ENCODE measurements at places on chromosomes 7 and 10.

- DNase-seq = no peak
Observed at GRCh38 chr7:57199252-57199651, 67.0 kb upstream of the ZNF479 start.

- DNase-seq = no peak
Observed at GRCh38 chr7:142463401-142463850, 205.6 kb upstream of the PRSS58 start.

GRCh38 chr10:66673071-66673470, 252.8 kb upstream of the LRRTM3 start:
- DNase-seq = no peak

GRCh38 chr10:83522456-83522855, 616.9 kb upstream of the GHITM start:
- no peak for DNase-seq

DNA sequence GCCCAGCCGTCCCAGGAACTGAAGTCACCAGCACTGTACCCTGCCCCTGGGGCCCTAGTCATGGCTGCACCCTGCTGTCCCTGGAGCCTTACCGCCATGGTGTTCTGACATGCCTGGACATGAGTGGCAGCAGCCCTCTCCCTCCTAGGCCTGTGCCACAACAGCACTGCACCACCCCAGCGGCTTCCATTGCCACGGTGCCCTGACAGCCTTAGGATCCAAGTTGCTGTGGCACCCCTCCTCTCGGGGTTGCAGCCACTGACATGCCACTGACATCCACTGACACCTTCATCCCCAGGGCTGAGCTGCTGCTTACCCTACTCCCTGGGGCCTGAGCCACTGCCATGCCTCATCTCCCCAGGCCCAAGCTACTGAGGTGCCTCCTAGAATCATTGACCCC, 39.6 kb upstream of the SHH start:
- DNase-seq = no peak

- no peak for DNase-seq
Observed at GRCh38 chr7:79495544-79496272, 42.2 kb upstream of the MAGI2 start.

DNA sequence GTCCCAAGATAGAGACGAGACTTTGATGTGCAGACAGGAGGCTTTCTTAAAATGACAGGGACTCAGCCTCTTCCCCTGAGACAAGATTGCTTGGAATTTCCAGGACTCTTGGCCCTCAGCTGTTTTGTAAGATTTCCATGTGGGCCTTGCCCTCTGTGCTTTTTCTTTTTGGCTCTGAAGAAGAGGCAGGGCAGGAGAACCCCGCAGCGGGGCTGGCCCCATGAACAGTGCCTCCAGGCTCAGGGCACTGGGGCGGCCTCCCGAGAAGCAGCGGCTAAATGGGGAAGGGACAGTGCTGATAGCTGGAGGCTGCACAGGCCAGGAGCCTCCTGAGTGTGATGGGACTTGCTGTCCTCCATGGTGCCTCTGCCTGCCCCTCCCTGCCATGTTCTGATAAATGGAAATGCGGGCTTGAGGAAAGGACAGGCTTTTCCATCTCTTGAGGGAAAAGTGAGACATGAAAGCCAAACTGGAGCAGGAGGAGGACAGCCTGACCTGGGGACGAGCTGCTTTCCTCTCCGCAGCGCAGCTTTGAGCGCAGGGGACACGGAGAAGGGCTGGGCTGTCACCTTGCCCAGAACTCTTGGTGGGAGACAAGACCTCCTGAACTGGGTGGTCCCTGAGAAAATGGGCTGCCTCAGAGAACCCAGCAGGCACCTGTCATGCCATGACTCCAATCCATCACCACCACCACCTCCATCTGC, 12.1 kb downstream of the SAP25 start:
- no peak for DNase-seq

DNA sequence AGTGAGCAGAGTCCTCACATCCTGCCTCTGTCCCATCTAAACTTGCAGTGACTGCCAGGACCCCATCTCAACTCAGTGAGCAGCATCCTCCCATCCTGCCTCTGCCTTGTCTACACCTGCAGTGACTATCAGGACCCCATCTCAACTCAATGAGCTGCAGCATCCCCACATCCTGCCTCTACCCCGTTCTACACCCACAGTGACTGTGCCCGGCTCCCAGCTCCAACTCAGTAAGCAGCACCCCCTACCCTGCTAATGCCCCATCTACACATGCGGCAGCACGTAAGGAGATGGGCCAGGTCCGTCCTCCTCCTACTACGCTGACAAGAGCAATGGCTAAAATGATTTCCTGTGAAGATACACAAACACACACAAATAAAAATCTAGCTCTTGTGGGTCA, 65.5 kb downstream of the TNS3 start:
- no peak for DNase-seq

GRCh38 chr10:5534880-5535856, 10.4 kb downstream of the CALML3 start:
- DNase-seq = no peak

GRCh38 chr10:25682203-25682851, 251.7 kb upstream of the MYO3A start:
- peak; percentile 6 for DNase-seq

DNA sequence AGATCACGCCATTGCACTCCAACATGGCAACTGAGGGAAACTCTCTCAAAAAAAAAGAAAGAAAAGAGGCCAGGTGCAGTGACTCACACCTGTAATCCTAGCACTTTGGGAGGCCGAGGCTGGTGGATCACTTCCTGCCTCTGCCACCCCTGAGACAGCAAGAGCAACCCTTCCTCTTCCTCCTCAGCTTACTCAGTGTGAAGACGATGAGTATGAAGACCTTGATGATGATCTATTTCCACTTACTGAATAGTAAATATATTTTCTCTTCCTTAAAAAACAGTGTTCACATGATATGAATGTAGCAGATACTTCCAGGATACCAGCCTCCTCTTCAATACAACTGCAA, 2.1 kb upstream of the ZKSCAN1 start:
- peak; percentile 9 for DNase-seq

- peak; percentile 18 for DNase-seq
Observed at GRCh38 chr10:110083884-110084283, 76.1 kb downstream of the ADD3 start.

DNA sequence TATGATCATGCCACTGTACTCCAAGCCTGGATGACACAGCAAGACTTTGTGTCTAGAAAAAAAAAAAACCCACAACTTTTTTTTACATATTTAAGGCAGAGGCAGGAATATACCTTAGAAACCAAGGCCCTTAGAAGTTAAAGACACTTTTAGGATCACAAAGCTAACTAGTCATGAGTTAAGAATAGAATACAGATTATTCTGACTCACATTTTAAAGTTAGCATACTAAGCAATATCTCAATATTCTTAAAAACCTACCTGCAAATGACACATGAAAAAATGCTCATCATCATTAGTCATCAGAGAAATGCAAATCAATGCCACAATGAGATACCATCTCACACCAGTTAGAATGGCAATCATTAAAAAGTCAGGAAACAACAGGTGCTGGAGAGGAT, 177.7 kb downstream of the CHCHD3 start:
- no peak for DNase-seq

- no peak for DNase-seq
Observed at GRCh38 chr7:144534196-144534595, 130.7 kb upstream of the NOBOX start.

- DNase-seq = no peak
Observed at GRCh38 chr10:47357131-47357582, 9.0 kb downstream of the RBP3 start.

DNA sequence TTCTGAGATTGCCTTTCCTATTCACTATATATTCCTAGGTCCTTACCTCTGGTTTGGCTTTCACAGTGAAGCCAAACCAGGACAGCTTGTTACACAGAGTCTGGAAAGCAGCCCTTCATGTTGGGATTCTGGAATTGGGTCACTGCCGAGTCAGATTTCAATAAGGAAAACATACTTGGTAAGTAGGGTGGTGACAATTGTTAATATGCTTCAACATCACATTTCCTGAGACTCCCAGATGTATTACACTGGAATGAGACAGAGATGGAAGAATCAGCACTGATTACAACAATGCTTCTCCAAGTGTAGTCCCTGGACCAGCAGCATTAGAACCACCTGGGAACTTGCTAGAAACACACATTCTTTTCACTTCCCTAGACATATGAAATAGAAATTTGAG, 268.9 kb upstream of the SEMA3C start:
- DNase-seq = no peak

DNA sequence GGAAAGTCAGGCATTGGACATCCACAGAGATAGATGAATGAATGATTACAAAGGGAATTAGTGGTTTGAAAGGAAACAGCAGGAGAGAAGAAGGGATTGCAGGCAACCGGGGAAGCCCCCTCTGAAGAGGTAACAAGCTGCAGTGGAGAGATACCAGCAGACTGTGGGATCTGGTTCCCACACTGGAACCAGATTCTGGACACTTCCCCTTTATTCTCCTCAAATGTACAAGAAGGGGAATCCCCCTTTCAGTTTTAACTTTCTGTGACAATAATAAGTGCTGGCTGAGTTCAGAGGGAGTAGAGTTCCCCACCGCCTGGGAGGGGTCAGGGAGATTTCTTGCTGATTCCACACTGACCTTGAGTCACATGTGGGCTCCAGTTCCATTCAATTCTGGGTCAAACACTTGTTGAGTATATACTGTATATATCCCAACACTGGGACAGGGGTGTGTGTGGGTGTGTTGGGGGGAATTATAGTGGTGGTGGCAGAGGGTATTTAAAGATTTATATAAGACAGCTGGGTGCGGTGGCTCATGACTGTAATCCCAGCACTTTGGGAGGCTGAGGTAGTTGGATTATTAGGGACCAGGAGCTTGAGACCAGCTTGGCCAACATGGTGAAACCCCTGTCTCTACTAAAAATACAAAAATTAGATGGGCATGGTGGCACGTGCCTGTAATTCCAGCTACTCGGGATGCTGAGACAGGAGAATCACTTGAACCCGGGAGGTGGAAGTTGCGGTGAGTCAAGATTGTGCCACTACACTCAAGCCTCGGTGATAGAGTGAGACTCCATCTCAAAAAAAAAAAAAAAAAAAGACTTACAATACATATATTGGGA, 16.5 kb upstream of the DDIT4 start:
- DNase-seq = no peak

- DNase-seq = peak; percentile 24
Observed at GRCh38 chr10:75772153-75772887, 340.9 kb downstream of the LRMDA start.

DNA sequence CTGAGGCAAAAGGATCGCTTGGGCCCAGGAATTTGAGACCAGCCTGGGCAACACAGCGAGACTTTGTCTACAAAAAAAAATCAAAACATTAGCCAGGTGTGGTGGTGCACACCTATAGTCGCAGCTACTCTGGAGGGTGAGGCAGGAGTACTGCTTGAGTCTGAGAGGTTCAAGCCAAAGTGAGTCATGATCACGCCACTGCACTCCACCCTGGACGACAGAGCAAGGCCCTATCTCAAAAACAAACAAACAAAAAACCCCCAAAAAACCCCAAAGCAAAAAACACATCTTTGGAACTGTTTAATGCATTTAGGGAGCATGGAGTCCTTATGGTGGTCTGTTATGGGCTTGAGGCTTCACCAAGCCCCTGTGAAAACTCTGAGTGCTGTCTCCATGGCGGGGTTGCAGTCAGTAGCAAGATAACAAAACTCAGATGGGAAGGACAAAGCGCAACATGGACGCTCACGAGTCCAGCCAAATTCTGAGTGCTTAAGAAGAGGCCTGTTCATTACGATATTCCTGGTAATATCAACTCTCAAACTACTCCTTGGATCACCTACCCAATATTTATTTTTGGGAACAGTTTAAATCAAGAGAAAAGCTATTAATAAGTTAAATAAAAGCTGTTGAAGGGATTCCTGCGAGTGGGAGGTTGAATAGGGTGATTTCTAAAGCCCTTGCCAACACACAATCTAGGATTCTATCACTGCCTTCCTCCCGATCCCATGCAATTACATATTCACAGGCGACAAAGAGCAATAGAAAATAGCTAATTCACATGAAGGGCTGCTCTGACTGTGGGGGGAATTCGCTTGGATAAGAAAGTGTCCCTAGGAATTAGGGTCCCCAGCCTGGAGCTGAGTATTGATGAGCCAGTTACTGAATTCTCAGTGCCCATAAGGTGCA, 123.3 kb downstream of the HIPK2 start:
- no peak for DNase-seq

DNA sequence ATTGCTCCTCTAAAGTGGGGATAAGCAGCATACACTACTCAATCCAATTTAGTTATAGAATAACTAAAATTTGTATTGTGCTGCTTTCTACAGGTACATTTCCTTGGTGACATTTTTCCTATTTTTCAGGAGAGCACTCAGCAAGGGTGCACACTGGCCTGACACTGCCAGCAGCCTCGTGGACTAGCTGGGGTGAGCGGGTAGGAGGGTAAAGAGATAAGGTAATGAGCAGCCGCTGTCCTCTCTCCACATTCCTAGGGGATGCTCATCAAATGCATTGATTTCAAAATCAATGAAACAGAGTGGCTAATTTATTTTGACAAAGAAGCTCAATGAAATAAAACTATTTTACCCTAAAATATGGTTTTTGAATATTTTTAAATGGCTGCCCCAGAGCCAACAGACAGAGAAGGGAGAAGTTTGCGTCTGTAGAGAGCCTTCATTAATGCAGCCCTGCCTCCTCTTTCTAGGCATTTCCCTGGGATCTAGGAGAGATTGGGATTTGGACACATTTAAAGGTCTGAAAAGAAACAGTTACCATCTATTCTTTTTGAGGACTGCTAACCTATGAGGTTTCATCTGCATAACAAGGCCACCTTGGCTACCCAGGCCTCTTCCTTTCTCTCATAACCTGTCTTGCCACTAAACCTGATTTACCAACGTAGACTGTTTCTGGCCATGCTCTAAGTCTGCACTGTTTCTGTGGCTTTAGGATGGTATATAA, 561.0 kb downstream of the IPMK start:
- no peak for DNase-seq

- no peak for DNase-seq
Observed at GRCh38 chr10:69858201-69858600, 56.5 kb downstream of the COL13A1 start.

DNA sequence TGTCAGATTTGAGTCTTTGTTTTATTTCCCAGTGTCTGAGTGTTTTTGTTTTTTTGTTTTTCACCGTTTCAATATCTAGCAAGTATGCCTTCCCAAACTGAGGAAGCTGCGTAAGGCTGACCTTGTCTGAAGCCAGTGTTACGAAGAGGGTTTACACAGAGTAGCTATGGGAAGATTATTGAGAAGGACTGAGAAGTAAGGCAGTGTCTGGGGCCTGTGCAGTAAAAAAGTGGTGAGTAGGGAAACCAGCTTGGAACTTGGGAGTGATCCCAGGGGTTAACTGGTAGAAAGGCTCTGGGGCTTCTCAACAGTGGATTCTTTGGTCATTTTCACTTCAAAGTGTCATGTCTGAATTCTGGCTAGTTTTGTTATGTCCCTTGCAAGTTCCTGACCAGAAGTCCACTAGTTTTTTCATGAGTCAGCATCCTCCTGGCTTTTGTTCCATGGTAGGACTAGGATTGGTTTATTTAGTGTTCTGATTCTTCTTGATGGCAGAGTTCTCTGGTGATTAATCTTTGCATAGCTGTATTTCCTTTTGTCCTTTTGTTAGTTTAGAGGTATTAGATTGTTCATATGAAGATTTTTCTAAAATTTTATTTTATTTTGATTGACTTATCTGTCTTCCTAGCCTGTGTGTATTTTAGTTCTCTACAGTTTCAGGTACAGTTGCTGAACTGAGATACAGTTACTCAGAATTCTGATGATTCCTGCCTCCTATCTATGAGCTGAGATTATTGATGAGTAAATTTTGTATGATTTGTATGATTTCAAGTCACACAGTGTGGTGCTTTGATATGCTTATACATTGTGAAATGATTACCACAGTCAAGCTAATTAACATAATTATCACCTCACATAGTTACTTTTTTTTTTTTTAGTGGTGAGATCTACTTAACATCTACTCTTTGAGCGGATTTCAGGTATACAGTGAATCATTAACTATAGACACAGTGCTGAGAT, 19.0 kb downstream of the GARS1 start:
- DNase-seq = no peak
